ENCODE measurements at places on chromosomes 2 and 18.

GRCh38 chr2:110688594-110689091 is 10.8 kb upstream of the BUB1 start:
- DNase-seq, result peak; percentile 91

DNA sequence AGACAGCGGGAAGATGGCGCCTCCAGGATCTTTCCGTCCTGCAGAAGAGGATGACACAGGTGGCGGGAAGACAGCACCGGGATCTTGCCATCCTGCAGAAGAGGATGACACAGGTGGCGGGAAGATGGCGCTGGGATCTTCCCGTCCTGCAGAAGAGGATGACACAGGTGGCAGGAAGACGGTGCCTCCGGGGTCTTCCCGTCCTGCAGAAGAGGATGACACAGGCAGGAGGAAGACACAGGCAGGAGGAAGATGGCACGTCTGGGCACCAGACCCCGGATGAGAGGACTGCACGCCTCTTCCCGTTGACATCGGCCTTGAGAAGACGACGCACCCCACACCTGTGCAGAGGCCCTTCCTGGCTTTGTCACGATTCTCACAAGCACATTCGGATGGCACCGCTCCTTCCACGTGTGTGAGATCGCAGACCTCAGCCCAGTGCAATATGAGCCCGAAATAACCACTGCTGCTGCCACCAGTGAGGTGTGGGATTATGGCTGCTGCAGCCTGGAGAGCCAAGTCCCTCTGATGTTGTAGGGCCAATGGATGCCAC is 79.4 kb upstream of the SNTG2 start:
- DNase-seq, result peak; percentile 21

DNA sequence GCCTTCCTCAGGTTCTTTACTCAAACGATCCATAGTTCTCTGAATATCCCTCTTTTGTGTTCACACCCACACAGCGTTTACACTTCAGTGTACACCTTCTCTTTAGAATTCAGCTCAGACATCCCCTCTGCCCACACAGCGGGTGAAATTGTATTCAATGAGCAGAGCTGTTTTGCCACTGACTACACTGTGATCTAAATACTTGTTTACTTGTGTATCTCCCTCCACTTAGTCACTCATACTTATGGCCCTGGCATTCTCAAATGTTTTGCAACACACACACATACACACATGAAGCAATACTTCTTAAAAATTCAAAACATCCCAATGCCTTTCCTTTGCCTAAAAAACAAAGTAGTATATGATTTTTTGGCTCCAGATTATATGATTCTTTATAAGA is 297.1 kb downstream of the TMX3 start:
- DNase-seq, result no peak

- no peak for DNase-seq
Measured at GRCh38 chr18:62979176-62979575, 263.8 kb downstream of the PHLPP1 start.

- no peak for DNase-seq
Measured at GRCh38 chr2:88230911-88231310, 60.8 kb downstream of the THNSL2 start.
